ENCODE measurements at places on chromosomes 7 and 10. TPM values are rescaled to one million over a fixed set of nuclear protein-coding genes. Genes with fewer than 3 reads are reported as not detected.

- no peak for DNase-seq
Measured at GRCh38 chr7:134276951-134277350, 39.8 kb downstream of the SLC35B4 start.

- DNase-seq: no peak
Measured at GRCh38 chr7:39291628-39292410, 274.4 kb upstream of the YAE1 start.

GRCh38 chr7:80763289-80763688 lies 124.8 kb downstream of the CD36 start:
- no peak for DNase-seq

TFEC gene
- total RNA-seq: 2.9 TPM

NUTM2A gene
- 2.8 TPM for total RNA-seq

All from left colon (tissue), 2 donors.